ENCODE measurements at places on chromosomes 4 and X.

GRCh38 chr4:16646459-16646858, 252.0 kb downstream of the LDB2 start:
- DNase-seq, result no peak

DNA sequence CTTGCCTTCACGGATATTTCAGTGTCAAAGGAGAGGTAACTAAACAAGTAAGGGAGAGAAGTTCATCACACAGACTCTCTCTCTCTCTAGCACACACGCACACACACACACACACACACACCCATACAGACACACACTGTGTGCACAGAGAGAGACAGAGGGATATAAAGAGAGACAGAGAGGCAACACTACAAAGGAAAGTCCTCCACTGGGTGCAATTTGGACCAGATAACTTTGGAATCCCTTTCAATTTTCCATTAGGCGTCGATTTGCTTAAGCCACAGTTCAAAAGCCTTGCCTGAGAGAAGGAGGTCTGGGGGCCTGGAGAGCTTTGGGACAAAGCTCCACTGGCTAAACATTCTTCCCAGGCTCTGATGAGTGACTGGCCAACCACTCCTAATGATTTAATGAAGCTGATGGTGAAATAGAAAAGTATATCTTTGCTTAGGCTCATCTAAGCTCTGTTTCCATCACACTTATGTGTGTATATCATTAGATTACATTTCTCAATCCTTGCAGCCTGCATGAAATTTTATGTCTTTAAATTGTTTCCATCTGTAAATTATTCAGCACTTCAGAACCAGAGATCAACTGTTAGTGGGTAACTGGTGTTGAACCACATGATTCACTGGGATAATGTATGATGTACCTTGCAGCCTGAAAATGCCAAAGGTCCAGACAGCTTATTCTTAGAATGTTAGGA, 180.8 kb downstream of the MAGEB17 start:
- no peak for DNase-seq

DNA sequence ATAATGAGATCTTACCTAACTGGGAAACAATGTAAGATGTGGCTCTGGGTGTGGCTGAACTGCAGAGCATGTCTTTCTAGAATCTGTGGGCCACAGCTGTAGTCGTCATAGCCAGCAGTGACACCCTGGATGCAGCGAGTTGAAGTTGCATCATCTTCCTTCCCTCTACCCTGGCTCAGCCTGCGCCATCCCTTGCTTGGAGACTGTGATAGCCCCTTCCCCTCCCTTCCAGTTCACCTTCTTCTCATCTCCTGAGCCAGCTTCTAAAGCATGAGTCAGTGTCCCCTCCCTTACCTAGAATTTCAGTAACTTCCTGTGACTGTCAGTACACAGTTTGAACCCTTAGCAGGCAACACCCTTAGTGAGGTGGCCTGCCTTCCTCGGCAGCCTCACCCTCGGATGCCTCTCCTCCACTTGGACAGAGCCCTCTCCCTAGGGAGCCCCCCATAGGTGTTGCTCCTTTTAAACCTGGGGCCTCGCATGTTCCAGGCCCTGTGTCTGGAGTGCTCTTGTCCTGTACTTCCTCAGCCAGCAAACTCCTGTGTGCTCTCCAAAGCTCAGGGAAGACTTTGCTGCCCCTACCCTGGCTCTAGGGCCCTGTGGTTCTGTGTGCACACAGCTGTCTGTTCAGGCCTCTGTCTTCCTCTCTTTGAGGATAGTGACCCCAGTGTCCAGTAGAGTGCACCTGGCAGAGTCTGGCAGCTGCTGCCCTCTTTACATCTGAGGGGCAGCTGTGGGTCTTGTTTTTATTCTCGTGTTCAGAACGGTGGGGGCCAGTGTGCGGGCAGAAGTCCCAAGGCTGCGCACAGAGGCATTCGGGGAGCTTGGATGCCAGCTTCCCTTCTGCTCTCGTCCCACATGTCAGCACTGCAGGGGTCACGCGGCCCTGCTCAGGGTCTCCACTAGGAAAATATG, 43.7 kb upstream of the TADA2B start:
- no peak for DNase-seq

GRCh38 chr4:163562496-163562895, 68.0 kb downstream of the TMA16 start:
- no peak for DNase-seq

GRCh38 chr4:57190601-57191481, 80.7 kb upstream of the IGFBP7 start:
- no peak for DNase-seq

GRCh38 chr4:78781924-78782323, 5.8 kb downstream of the BMP2K start:
- DNase-seq, result no peak

DNA sequence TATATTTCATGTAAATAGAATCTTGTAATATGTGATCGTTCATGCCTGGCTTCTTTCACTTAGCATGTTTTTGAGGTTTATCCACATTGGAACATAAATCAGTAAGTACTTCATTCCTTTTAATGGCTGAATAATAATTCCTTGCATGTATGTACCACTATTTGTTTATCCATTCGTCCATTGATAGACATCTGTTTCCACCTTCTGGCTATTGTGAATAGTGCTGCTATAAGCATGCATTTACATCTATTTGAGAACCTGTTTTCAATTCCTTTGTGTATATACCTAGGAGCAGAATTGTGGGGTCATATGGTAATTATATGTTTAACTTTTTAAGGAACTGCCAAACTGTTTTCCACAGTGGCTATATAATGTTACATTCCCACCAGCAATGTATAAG, 356.7 kb upstream of the DIPK2B start:
- DNase-seq, result no peak
